NCI-H460 (cell line): ENCODE measurements at places on chromosomes 11 and 22.

- DNase-seq, result no peak
These were observed 137.1 kb downstream of the ARHGAP42 start for GRCh38 chr11:100824041-100824809.

DNA sequence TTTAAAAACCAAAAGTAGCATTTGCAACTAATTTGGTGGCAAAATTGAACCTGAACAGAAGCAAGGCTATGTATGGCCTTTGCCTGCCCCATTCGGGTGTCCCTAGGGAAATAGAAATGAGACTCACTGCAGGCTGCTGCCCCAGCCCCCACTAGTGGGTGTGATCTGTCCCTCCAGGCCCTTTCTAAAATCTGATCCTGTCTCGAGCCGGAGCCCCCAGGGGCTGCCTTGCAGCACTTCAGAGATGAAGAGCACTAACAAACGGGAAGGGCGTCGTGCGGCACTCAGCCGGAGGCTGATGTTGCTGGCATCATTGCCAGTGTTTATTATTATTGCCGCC lies 43.2 kb downstream of the CD82 start:
- DNase-seq, result no peak

GRCh38 chr11:1523779-1524178 lies 37.2 kb upstream of the MOB2 start:
- no peak for DNase-seq

DNA sequence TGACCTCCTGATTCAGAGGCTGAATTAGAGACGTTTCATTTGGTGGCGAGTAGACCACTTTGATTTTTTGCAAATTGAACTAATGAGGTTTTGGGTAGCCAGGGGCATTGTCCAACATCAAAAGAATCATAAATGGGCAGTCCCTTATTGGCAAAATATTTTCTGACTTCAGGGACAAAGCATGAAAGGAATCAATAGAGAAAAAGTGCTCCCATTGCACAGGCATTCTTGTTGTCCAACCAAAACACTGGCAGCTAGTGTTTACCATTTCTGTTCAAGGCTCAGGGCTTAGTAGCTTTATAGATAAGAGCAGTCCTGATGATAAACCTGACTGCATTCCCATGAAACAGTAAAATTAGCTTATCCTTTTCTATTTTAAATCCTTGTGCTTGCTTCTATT lies 6.4 kb upstream of the CARD16 start:
- no peak for DNase-seq

- no peak for DNase-seq
These were observed 34.4 kb downstream of the FBXO7 start for GRCh38 chr22:32509045-32509444.

DNA sequence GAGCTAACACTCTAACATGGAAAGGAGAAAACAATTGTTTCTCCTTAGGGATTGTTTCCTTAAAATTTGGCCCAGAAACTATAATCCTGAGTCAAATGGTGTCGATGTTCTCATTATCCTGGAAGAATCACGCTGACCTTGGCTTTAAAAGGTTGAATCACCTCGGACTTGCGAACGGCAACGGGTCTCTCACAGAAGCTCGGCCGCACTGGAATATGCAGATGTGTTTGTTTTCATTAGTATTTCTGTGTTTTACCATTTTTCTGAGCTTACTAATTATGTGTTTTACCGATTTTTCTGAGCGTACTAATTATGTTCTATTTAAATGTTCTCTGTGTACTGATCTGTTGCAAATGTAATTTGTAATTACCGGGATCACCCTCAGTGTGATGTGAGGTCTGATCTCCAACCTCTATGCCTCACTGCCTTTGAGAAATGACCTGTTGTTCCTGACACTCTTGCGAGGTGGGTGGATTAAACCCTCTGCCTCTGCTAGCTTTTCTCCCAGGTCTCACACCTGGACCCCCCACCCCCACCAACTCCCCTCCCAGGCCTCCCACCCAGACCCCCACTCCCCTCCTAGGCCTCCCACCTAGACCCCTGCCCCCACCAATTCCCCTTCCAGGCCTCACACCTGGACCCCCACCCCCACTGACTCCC lies 38.3 kb upstream of the BRSK2 start:
- DNase-seq, result peak; percentile 54

DNA sequence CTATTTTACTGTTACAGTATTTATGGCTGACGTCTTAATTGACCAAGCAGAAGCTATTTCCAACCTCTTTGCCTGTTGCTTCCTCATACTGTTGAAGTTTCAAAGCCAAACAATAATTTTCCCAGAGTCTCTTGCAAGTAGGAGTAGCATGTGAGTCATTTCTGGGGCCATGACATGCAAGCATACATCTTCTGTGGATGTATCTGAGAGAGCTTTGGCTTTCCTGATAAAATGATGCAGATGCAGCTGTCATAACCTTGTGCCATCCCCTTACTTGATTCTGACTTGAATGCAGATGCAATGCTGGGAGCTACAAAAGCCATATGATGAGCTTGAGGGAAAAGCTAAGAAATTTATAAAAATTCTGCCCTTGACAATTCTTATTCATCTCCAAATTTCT lies 243.1 kb upstream of the TENM4 start:
- no peak for DNase-seq

DNA sequence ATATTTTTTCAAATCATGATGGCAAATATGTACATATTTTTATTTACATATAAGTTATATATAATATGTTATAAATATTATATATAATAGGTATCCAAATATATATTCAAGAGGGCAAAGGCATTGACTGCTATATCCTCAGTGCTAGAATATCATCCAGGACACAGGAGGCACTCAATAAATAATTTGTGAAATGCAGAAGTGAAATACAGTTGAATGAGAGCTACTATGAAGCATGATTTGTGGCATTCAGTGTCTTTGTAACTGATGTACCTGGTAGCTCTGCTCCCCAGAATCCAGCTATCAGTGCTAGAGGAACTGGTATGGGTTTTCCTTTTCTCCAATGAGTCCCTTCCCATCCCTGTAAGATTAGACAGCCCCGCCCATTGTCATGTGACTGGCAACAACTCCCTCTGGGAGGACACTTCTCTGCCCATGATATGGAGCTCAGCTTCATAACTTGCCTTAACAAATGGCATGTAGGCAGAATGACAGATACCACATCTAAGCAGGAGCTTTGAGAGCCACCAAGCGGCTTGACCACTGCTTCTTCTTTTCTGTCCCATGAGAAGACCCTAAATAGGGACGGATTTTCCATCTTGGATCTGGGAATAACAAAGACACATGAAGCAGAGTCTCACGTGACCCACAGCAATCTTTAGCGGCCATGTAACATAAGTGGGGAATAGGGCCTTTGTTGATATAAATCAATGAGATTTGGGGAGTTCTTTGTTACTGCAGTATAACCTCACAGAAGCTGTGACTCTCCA lies 10.2 kb upstream of the CD82 start:
- DNase-seq, result no peak

DNA sequence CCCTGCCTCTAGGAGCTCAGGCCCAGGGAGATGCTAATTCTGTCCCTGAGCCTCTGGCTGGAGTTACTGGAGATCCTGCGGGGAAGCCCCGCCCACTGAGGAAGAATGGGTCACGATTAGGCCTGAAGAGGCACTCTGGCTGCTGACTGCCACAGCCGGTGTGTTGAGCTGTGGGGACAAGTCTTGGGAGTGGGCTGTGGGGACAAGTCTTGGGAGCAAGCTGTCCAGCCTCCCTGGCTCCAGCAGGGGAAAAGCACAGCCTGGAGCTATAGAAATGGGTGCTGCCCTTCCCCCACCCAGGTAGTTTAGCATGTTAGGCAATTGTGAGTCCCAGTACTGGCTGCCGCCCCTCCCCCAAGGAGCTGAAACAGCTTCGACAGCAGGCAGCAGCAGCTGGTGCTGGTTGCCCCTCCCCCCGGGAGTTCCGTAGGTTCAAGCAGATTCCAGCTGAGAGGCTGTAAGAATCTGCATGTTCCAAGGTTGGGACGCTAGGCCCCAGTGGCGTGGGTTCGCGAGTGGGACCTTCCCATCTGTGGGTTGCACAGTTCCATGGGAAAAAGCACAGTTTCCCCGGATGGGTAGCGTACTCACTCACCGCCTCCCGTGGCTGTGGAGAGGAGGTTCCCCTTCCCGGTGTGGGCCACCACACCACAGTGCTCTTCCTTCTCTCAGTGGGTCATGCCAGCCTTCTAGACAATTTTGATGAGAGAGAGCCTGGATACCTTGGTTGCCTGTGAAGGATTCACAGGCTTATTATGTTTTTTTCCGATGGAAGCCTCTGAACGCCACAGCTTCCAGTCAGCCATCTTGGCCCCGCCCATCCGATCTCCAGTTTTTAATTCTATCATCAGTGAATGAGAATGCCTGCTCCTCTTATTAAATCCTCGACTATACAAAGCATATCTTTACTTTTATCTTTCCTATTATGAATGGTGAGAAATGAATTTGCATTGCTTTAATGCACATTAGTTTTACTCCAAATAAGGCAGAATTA lies 61.5 kb downstream of the MSANTD4 start:
- no peak for DNase-seq

DNA sequence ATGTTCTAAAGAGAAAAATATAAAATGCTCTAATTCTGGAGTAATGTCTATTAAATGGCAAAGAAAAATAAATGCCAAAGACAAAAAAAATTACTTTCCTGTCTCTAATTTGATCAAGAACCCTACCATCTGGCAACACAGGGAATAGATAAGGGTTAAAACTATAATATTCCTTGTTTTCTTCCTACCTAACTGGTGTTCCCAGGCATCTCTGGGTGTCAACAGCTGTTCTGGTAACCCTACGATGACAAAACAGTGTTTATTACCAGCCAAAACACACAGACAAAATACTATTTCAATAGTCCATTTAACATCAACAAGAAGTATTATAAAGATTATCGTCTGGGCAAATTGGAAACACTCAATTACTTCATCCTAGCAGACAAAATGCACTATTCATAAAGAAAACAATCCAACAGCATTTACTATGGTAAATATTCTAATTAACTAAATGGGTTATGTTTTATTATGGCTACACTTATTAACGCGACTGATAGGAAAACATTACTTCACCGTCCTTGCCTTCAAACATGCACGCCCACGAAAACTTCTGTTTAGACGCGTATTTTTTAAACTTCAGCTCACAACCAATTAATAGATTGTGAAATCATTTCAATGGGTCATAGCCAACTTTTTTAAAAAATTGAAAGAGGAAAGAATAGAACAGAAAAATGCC lies 50.6 kb downstream of the LGR4 start:
- no peak for DNase-seq

DNA sequence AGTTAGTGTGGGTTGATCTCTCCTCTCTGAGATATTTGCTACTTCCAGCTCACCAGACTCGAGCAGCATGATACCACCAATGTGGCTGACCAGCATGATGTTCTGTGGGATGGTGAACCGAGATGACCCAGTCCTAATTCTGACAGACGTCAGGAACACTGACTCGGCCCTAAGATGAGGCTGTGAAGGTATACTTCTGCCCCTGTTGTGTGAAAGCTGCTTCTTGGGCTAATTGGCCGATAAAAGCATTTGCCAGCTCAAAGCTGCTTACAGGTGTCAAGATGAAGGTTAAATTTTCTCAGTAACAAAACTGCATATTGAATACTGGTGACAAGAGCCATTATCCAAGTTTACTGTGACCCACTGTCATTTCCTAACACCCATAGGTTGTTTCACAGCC lies 151.4 kb downstream of the BRD1 start:
- no peak for DNase-seq

- no peak for DNase-seq
These were observed 127.3 kb upstream of the SEZ6L start for GRCh38 chr22:26041931-26042330.

GRCh38 chr11:72584293-72584938 lies 89.8 kb downstream of the PDE2A start:
- DNase-seq, result no peak

- DNase-seq, result no peak
These were observed 5.5 kb downstream of the RPS6KA4 start for GRCh38 chr11:64364435-64364834.

GRCh38 chr22:22687638-22688500 lies 43.5 kb downstream of the GGTLC2 start:
- peak; percentile 41 for DNase-seq

DNA sequence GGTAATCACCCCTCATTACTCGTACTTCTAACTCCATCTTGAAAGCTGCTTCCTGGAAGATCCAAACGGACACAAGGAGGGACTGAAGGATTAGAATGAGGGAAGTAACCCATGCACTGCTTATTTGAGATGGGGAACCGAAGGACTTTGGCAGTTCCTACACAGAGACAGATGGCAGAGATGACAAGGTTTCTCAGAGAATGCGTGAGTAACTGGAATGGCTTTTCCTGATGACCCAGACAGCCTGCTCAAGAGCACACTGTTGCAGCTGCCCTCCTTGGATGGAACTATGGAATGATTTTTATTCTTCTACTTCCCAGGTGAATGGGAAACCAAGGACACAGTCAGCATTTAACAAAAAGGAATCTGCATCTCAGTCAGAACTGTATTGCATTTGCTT lies 7.3 kb downstream of the KCNJ11 start:
- DNase-seq, result no peak

GRCh38 chr22:19036523-19037273 lies 85.5 kb downstream of the DGCR2 start:
- DNase-seq, result no peak

DNA sequence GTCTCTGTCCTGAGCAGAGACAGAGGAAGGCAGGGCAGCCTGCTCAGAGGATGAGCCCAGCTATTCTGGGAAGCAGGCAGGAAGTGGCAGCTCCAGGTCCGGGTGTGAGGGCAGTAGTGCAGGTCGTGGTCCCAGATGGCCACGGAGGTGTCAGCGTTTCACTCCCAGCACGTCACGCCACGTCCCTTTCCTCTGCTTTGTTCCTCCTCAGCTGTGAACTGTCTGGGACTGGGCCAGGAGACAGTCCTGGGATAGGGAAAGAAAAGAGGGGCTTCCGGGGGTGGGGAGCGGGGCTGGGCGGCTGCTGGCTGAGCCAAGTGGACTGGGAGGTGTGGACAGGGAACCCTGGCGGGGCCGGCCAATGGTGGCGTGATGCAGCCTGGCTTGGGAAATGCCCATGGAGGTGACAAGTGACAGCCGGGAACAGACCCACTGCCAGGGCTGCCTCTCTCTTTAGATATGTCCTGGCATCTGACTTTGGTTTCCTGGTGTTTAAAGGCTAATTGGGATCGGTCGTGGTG lies 64.7 kb downstream of the KCNQ1 start:
- no peak for DNase-seq

DNA sequence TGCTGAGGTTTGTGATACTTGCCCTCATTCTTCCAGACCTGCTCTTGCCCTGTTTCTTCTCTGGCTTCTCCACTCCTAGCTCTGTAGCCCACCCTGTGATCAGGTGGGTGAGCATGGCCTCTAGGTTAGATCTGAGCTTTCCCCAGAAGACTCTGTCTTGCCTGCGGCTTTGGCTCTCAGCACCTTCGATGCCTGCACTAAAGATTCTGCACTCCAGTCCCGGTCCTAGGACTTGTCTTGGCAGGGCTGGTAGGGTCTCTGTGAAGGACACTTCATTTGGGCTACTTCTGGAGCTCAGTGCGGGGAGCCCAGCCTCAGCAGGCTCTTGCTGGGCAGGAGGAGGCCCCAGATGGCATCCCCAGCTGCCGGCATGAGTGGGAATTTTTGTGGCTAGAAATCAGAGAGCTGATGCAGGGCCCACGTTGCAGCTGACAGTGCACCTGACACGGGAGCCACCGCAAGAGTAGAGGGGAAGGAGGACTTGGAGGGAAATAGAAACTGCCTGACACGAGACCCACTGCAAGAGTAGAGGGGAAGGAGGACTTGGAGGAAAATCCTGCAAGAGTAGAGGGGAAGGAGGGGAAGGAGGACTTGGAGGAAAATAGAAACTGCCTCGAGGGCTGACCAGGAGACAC lies 226.9 kb upstream of the B3GAT1 start:
- no peak for DNase-seq

GRCh38 chr11:68122936-68123539 lies 1.9 kb upstream of the CHKA start:
- DNase-seq, result no peak
